ENCODE measurements at places on chromosomes 4 and X.

- no peak for DNase-seq
Measured at GRCh38 chrX:45400027-45400779, 199.5 kb upstream of the DIPK2B start.

DNA sequence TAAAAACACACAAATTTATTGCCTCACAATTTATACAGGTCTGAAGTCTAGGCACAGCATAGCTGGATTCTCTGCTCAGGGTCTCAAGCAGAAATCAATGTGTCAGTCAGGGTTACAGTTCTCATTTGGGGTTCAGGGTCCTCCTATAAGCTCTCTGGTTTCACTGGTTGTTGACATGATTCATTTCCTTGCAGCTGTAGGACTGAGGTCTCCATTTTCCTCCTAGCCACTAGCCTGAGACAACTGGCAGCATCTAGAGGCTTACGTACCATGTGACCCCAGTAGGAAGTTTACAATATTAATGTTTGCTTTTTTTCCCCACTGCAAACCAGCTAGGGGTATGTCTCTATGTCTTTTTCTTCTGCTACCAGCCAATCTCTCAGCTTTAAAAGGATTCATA, 102.5 kb downstream of the CPEB2 start:
- no peak for DNase-seq

DNA sequence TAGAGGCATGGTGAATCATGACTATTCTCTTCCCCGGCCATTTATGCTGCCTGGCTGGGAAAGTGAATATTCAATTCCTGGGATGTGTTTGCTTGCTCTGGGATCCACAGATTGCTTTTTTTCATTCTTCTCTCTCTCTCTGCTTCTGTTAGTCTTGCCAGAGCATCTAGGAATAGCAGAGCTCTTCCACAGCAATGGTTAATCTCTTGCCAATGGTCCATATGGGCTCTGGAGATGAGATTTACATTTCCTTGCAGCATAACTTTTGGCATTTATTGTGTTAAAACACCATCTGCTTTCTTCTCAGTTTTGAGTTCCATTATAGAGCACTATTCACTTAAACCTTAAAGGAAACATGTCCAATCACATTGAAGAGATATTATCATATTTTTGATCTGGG, 59.2 kb upstream of the GUCY1A1 start:
- DNase-seq: no peak

GRCh38 chr4:14726877-14727361, 275.4 kb upstream of the CPEB2 start:
- DNase-seq: peak; percentile 50

GRCh38 chrX:118115953-118116712, 477 bp downstream of the KLHL13 start:
- DNase-seq: peak; percentile 44

DNA sequence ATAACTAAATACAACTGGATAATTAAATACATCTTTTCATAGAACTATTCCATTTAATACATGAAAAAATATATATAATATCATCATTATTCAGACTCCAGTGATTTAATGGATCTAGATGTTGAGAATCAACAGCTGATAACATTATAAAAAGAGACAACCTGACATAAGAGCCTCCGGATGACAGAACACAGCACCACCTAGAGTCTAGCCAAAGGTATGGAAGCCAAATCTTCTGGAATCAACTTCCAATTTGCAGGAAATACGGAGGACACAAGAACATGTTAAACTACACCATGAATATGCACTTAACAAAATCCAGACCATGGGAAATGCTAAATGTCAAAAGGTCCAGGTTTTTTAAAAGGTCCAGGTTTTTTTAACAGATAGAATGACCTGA, 55.0 kb downstream of the LRBA start:
- no peak for DNase-seq

- DNase-seq: no peak
Measured at GRCh38 chr4:151025759-151026158, 10.7 kb upstream of the LRBA start.

DNA sequence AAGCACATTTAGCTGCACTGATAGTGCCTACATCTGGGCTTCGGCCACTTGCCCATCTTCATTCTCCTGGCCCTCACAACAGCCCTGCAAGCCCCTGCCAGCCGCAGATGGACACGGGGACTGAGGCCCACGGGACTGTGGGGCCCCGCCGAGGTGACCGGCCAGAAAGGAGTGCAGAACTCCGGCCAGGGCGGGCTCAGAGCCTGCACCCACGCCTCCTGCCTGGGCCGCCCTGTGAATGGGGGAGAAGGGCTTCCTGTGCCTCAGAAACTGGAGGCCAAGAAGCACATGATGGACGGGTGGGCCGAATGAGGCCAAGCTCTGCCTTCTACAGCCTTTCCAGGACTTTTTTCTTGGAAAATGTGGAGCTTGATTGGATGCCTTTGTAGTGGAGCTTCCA, 35.7 kb upstream of the HGFAC start:
- DNase-seq: no peak

GRCh38 chr4:48851651-48852050, 20.8 kb downstream of the OCIAD1 start:
- no peak for DNase-seq

DNA sequence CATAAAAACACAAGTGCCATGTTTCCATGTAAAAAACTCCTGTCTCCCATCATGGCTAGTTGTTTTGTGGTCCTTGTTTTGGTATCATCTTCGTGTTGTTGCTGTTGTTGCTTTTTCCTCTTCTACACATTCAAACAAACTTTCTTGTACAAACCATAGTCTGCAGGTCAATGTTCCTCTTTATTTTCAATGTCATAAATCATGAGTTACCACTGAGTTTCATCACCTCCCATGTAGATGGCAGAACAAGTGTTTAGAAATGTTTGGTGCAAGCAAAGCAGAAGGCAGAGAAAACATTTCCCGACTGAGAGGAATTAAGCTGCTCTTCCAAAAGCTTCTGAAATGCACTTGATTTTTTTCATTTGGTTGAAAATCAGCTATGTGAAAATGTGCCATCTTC, 166.0 kb downstream of the ANTXR2 start:
- no peak for DNase-seq

- DNase-seq: no peak
Measured at GRCh38 chrX:39929379-39930025, 168.3 kb downstream of the BCOR start.

GRCh38 chrX:145881175-145881995, 63.8 kb downstream of the SLITRK2 start:
- no peak for DNase-seq

GRCh38 chrX:24703185-24703494, 9.4 kb downstream of the POLA1 start:
- no peak for DNase-seq

DNA sequence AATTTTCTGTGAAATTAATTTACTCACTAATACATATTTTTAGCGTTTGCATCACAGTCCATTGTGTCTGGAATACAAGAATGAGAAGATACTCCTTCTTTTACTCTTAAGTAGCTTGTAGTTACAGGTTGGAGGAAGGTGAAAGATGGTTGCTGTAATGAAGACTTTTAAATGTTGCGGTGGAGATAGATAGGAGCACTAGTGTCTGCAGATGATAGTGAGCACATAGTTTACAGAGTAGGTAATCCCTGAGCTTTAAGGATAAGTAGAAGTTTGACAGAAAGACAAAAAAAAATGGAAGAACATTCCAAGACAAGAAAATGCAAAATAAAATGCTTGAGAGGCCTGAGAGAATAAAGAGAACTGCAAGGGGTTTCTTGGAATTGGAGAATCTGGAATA, 5.4 kb upstream of the SLC39A8 start:
- no peak for DNase-seq

DNA sequence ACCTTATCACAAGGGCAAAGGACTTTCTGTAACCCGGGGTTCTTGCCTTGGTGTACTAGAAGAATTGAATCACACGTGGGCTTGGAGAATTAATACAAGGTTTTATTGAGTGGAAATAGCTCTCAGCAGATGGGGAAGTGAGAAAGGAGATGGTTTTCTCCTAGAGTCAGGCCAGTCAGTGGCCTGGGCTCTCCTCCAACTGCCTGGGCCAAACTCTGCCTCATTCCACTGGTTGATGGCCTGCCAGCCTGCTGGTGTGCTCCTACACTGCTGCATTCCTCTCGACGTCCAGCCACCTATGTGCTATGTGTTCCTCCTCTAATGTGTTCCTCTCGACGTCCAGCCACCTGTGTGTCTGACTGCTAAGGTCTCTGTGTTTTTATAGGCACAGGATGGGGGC, 35.3 kb upstream of the SPIN2A start:
- DNase-seq: no peak

GRCh38 chr4:6225469-6225868, 25.1 kb upstream of the JAKMIP1 start:
- DNase-seq: no peak

DNA sequence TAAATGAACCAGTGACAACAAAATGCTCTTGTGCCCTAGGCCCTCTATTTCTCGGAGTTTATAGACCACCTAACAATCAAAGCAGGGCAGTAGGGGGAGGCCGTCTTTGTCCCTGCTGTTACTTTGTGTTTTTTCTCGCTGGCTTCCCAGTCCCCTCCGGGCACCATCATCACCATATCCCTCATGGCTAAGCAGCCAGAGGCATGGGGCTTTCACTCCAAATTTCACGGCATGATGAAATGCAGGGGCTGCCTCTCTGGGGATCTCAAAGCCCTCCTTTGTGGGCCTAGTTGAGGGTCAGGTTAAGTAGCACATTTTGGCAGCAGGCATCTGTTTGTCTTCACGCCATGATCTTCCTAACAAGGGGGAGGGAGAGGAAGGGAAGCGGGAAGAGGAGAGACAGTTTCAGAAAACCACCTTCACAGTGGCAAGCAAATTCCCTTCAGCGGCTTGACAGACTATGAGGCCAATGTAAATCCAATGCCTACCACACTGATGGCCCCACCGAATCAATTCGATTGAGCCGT, 91.9 kb downstream of the ANOS1 start:
- DNase-seq: no peak

GRCh38 chr4:85406185-85406584, 68.8 kb upstream of the ARHGAP24 start:
- no peak for DNase-seq

DNA sequence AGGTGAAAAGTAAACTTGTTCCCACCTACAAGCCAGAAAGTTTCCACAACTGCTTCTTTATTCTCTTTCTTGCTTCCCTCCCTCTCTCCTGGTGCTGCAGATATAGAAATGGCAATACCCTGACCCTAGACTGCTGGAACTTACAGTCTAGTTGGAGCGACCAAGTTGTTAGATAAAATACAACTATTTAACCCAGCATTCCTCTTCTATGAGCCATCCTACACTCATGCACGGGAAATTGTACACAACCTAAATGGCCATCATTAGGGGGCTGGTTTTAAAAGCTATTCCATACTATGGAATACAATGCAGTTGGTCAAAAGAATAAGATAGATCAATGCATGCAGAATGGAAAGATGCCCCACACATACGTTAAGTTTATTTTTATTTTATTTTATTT, 41.1 kb downstream of the PJA1 start:
- DNase-seq: no peak

- DNase-seq: no peak
Measured at GRCh38 chr4:105025263-105026017, 121.2 kb upstream of the TET2 start.

DNA sequence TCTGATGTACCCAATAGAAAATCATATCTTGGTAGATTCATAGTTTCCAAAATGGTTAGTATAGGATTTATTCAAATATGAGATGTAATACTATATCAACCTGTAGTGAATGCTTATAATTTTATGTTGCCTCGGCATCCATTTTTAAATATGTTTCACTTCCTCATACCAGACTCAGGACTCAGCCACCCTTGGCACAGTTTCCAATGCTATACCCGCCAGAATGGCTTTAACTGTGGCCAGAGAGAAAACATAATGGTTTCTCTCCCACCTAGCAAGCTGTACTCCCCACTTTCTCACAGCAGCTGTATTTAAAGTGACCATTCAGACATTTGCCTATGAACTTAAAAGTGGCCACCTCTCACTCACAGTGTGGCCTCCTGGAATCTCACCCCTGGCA, 466.6 kb upstream of the PABPC4L start:
- DNase-seq: no peak

- DNase-seq: no peak
Measured at GRCh38 chr4:102404431-102404969, 59.2 kb upstream of the SLC39A8 start.

DNA sequence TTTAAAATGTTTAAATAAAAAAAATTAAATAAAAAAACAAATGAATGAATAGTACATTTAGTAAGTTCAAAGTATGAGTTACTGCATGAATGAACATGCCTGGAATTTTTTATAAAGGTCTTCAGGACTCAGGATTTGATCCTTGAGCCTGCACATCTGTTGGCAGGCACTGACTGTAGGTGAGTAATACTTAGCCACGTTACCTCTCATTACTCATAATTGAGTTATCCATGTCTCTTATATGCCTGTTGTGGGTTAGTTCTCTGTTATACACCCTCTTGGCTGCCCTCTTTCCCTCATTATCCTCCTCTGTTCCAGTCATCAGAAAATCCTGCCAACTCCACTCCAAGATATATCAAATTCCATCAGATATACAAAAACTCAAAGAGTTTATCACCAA, 276.0 kb downstream of the FBXW7 start:
- no peak for DNase-seq

DNA sequence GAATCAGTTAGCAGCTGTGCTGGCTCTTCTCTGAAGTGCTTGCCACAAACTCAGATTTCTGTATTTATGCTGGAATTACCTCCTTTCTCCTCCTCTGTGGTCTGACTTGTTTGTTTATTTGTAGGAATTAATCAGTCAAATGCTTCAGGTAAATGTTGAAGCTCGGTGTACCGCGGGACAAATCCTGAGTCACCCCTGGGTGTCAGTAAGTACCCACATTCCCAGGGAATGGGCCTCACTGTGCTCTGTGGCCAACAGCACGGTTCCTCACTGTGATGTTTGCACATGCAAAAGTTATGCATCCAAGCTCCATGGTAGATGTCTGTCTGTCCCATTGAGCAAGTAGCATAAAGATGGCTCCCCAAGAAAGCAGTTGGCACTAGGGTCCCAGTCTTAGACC, 169.9 kb downstream of the DCLK2 start:
- no peak for DNase-seq

DNA sequence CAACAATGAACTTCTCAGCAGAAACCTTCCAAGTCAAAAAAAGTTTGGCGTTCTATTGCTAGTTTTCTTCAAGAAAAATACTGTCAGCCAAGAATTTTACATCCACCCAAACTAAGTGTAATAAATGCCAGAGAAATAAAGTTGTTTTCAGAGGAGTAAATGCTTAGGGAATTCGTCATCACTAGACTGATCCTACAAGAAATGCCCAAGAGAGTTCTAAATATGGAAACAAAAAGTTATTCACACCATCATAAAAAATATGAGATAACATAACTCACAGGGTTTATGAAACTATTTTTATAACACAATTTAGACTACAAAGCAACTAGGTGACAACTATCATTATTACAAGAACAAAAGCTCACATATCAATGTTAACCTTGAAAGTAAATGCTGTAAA, 259.5 kb upstream of the GABRA2 start:
- DNase-seq: no peak

GRCh38 chr4:108772402-108772801, 9.5 kb upstream of the ETNPPL start:
- no peak for DNase-seq

- DNase-seq: no peak
Measured at GRCh38 chr4:1039493-1040343, 28.3 kb downstream of the FGFRL1 start.

All from ureter (tissue), 1 donor.